ENCODE measurements at places on chromosomes 5 and 9. TPM values are rescaled to one million over a fixed set of nuclear protein-coding genes. Genes with fewer than 3 reads are reported as not detected.

MAMDC4 gene
- 6.3 TPM for polyA plus RNA-seq

QRFP gene
- polyA plus RNA-seq, result 0.37 TPM

PPIC gene
- 44.7 TPM for polyA plus RNA-seq

FCN1 gene
- 3.0 TPM for polyA plus RNA-seq

TPPP gene
- polyA plus RNA-seq, result 3.9 TPM

TNFSF15 gene
- 6.0 TPM for polyA plus RNA-seq

FIBCD1 gene
- 0.19 TPM for polyA plus RNA-seq

SQSTM1 gene
- 102 TPM for polyA plus RNA-seq

TRIP13 gene
- 10.8 TPM for polyA plus RNA-seq

SLC36A1 gene
- 8.7 TPM for polyA plus RNA-seq

DNA sequence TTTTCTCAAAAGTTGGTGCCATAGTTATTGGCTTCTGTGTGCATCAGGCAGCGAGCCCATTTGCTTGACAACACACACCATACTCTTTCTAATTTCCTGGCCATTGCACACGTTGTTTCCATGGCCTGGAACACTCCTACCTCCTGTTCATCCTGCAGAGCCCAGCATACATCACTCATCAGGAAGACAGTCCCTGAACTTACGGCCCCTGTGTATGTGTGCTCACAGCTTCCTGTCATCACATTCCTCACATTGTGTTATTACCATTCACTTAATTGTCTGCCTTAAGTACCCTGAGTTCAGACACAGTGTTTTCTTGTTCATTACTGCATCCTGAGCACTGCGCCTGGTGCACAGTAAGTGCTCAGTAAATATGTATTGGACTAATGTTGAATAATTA lies 355.9 kb downstream of the PRELID2 start:
- no peak for DNase-seq

GRCh38 chr5:175124251-175124813 lies 319.6 kb downstream of the DRD1 start:
- no peak for DNase-seq

DNA sequence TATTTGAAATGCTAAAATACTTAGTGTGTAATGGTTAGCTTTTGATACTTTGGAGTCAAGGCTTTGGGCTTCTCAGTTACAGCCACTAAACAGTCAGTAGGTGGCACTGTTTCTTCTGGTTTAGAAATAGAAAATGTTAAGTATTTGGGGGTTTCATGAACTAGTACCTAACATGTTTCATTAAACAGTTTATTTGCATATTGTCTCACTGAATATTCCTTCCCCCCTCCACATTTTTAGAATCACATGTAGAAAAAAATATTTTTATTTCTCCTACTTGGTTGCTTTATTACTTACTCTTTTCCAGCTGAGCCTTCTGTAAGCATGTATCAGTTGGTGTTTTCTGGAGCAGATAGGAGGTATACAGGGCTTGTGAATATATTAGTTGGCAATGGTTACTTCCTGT lies 48.0 kb downstream of the IPO11 start:
- DNase-seq, result peak; percentile 18

DNA sequence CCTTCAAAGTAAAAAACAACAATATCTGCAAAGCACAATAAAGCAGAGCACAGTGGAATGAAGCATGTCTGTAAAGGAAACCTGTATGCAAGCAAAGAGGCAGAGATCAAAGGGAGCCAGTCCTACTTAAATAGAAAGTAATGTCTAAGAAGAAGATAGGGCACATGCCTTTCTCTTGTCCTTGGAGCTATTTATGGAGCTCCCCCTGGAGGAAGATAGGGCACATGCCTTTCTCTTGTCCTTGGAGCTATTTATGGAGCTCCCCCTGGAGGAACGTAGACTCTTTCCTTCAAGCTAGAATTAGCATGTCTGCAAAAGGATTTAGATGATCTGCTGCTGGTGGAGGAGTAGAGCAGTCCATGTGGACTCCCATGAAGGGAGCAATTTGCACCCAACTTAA lies 168.1 kb upstream of the RASEF start:
- DNase-seq, result no peak

DNA sequence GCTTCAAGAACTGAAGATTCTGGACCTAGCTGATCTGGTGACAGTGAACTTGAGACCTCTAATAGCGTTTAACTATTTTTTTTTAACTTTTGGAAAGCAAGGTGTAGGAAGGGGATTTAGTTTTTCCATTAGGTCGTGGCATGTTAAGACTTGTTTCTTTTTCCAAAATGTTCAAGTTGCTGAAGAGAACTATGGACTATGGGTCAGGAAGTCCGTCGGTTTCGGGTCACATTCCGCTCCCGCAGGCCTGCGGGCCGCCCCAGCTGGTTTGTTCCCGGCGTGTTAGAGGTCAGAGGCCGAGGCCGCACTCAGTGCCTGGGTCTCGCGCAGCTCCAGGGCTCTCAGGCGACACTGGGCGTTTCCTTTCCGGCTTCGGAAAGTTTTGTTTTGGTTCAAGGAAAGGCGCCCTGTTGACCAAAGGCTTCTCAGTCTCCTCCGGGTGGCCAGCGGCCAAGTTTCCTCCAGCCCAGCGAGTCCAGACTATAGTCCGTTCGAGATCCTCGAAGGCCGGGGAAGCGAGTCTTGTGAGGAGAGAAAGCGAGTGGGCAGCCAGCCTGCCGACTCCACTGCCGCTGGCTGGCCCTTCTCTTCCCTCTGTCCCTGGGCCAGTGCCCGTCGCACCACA lies 586 bp upstream of the FCHO2 start:
- peak; percentile 49 for DNase-seq

DNA sequence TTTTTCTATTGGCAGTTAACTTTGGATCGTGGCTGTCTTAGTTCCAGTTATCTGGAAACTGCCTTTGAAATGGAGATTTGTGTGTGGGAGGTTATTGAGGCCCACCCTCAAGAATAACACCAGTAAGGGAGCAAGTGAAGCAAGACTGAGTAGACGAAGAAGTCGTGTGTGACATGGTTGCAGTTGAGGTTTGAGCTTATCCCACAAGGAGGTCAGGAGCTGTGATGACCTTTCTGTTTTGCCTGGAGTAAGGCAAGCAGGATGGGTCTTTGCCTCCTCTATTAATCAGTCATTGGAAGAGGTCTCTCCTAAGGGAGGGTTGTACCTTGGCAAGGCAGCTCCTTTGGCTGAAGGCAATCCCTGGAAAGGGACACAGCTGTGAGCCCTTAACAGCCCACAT lies 49.6 kb upstream of the CTXN3 start:
- no peak for DNase-seq

DNA sequence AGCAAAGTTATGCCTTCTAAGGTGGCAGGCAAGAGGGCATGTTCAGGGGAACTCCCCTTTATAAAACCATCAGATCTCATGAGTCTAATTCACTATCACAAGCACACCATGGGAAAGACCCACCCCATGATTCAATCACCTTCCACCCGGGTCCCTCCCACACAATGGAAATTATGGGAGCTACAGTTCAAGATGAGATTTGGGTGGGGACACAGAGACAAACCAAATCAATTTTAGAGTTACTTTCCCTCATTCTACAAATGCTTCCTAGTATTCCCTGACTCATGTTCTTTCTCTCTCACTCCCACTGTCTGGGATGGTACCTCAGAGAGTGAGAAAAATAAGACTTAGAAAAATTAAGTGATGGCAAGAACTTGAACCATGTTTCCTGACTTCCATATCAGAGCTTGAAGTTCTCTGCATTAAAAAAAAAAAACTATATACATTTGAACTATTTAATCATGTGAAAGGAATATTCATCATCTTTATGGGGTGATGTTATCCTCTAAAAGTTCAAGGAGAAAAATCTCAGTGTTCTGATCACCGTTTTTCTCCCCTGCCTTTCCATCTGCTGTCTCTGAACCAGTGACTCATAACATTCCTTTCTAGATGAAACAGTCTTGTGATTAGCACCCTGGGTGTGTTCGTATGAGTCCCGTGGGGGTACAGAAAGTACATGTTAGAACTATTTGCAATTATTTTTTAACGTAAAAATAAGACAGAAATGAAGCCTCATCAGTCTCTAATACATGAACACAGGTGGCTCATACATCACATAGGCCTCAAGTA lies 282.9 kb downstream of the SLF1 start:
- no peak for DNase-seq

DNA sequence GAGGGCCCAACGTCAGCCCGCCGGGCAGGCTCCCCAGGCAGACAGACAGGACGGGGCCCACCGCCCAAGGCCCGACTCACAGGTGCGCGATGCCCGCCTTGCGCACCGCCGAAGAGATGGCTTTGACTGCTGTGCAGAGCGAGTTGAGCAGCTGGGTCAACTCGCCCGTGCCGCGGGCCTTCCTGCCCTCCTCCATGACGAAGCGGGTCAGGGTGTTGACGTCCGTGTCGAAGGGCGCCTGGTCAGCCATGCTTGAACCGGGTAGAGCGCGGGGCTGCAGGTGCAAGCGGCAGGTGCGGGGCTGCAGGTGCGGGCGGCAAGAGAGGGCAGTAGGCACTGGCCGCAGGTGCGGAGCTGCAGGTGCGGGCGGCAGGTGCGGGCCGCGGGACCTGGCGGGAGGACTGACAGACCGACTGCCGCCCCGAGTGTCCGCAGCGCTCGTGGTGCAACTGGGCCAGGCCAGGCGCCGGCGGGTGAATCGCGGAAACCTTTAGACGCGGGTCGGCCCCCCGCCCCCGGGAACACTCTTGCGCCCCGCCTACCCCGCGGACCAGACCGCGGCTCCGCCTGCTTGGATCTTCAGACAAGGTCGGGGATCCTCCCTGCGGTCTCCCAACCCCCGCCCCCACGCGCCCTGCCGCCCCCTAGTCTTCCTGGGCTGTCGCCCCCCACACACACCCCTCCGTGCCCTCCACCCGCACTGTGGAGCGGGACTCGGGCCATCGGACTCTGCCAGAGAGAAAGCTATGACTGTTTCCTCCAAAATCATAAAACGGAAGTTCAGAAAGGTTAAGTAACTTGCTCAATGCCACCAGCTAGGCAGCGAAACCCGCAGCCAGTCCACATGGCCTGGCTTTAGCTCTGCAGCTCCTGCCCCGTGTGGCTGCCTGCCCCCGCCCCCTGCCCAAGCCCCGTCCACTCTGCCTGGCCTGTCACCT lies at the start of gene FBP1:
TSS of gene FBP1 (minus strand) at position 458 of the 938 bp plus-strand sequence. CDS start at position 250, 208 bp downstream.
- no peak for DNase-seq

GRCh38 chr5:82396871-82397514 lies 118.8 kb upstream of the RPS23 start:
- peak; percentile 78 for DNase-seq

GRCh38 chr9:5375790-5376477 lies 36.3 kb upstream of the RLN1 start:
- DNase-seq, result no peak

GRCh38 chr5:132458651-132459030 lies 31.9 kb downstream of the IRF1 start:
- no peak for DNase-seq

- DNase-seq, result no peak
These were observed 29.9 kb upstream of the PRSS3 start for GRCh38 chr9:33765411-33765810.

DNA sequence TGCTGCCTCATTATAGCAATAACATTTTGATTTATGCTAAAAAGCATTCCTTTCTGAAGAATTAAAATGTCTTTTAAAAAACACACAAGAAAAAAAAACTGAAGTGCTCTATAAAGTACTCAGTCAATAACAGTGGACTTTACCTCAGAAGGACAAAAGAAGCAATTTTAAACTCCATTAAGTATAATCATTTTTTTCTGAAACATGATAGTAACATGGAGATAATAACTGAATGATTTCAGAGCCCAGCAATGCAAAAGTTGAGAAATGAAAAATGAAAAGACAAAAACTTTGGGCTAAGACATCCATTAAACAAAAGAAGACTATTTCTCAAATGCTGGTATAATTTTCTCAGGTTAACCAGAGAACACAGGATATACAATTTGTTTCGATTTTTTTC lies 78.7 kb downstream of the RFX3 start:
- no peak for DNase-seq

DNA sequence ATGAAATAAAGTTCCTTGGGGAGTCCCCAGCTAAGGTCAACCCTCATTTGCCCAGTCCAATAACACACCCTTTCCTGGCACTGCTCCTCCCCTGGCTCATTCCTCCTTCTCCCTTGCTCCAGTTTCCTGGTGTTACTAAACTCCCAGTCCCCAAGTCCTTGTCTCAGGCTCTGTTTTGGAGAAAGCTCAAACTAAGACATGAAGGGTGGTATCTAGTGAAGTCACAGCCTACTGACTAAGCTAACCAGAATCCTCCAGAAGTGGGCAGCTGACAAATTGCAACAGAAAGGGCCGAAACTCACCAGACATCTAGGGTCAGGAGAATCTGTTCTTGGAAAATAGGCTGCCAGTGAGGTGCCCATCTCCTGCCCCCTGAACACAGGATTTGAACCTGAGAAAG lies 118.7 kb upstream of the NEK6 start:
- DNase-seq, result no peak

GRCh38 chr5:140110646-140110957 lies 3.3 kb upstream of the PURA start:
- DNase-seq, result no peak

DNA sequence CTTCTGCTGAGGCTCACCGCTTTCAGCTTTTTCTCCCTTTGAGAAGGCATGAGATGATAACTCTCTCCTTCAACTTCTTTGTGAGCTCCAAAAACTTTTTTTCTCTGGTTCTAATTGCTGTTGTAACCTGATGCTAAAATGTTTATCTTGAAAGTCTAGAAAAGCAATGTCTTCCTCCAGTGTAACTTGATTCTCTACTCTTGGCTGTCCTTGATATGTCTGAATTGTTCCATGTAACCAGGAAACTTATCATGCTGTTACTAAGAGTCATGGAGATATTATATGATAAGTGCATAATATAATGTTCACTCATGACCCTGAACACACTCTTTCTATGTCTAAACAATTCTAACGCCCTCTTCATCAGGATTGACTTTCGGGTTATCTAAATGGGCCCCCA lies 128.0 kb upstream of the ABCA1 start:
- DNase-seq, result no peak

DNA sequence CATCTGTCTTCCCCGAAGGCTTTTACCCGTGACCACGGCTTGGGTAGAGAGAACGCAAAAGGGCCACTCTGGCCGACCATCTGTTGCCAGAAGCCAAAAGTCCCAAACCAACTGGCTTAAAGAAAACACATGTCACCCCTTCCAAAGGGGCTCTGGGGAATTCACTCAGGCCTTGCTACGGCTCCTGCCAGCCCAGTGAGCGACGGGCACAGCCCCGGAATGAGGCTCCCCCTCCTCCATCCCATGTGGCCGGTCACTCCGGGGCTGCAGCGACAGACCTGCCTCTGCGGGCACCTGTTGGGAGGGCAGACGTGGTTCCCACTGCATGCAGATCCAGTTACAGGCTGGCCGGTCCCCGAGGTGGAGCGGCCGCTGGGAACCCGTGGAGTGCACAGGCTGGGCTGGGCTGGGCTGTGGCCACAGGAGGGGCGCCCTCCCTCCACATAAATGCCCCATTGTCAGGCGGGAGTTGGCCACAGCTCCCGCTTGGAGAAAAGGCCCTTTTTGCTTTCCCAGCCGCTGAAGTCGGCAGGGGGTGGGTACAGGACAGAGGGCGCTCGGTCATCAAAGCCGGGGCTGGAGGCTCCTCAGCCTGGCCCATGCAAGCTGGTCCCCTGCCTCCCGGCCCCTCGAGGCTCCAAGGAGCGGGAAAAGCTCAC lies 19.9 kb downstream of the NOTCH1 start:
- no peak for DNase-seq

- DNase-seq, result no peak
These were observed 293.0 kb upstream of the DAP start for GRCh38 chr5:11054014-11054413.

All from left renal pelvis (tissue), 4 donors.